HT1080 (cell line): ENCODE measurements at places on chromosomes 2 and 18. TPM values are rescaled to one million over a fixed set of nuclear protein-coding genes. Genes with fewer than 3 reads are reported as not detected.

DNA sequence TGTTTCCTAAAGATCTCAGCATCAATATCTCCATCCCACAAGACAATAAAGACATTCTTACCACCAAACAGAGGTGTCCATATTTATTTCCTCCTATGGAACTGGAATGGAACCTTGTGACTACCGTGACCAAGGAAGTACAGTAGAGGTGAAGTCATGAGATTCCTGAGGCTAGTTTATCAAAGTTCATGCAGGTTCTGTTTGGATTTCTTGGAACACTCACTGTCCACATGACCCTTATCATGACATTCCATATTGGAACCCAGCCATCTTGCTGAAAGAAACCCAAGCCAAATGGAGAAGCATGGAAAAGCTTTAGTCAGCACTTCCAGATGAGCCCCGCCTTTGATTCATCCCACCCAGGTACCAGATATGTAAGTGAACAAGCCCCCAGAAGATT is 516.0 kb upstream of the POU3F3 start:
- no peak for DNase-seq

DNA sequence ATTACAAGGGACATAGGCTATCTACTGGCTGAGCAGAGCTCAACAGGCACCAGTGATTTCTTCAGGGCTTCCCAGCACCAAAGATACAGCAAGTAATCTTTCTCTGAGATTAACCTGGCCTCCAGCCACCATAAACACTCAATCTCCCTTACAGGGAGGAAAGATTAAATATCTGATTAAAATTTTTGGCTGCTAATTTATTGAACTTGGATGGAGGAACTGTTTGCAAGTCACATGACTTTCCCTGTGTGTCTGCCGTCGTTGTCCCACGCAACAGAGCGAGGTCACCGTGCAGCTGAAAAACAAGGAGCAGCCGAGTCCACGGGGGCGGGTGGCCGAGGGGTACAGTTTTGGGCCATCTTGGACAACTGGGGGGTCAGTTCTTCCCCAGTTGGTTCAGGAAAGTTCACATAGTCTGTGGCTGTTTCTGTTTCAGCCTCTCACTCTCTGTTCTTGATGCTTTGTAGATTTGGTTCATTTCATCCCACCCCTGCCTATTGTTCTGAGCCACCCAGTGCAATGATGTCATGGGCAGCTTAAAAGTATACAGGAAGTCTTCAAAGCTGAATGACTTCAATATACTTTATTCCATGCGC is 186.8 kb upstream of the CTAGE1 start:
- no peak for DNase-seq

- DNase-seq = no peak
These were observed 66.4 kb upstream of the RAB6C start for GRCh38 chr2:129912871-129913694.

GRCh38 chr2:9984871-9985480 is 33.5 kb downstream of the GRHL1 start:
- DNase-seq = no peak

GRCh38 chr2:238187618-238188548 is 15.6 kb downstream of the ILKAP start:
- no peak for DNase-seq

DNA sequence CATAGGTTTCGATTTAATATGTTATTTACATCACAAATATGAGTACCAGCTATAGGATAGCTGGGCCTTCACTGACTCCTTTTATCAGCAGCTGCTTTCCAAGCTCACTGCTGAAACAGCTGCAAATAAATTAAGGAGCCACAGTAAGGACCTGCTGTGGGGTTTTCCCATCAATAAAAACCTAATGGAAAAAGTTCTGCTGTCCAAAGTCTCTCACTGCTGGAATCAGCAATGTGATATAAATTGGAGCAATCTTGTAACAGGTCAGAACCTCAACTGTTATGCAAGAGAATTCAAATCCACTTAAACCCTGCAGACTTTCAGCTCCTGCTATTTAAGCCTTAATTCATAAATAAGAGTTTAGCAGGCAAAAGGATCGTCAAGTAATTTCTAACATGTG is 61.3 kb downstream of the NEB start:
- no peak for DNase-seq

DNA sequence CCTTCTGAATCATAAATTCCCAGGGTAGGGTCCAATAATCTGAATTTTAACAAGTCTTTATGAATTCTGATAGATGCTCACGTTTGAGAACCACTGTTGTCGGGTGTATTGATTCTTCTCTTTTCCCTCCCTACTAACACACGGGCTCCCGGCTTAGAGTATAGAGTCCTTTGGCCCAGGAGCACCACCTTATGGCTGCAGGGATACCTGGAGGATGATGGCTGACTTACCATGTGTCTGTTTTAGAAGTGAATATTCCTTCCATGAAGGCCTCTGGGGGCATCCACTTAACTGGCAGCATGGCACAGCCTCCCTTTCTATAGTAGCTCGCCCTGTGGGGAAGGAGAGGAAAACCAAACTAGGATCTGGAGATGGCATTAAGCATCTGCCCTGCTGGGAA is 91.7 kb downstream of the CLIP4 start:
- DNase-seq = no peak

Gene ATOH8
- 2.1 and 3.8 TPM in 2 replicates for total RNA-seq
